NCI-H226 (cell line): ENCODE measurements at places on chromosomes 1 and 21.

DNA sequence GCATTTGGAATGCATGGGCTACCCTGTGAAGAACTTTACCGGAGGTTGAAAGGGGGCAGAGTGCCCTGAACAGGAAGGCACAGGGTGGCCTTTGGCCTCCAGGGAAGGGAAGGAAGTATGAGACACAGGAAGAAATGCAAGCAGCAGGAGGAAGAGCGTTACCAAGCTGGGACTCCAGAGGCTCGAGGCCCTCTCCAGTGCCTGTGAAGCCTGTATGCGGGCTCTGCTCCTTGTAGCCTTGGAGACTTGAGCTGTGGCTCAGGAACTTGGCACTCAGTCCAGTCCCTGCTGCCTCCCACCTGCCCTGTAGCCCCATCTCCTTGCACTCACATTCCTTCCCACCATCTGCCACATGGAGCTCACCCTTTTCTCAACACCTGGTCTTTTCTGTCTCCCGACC is 33.5 kb upstream of the RNF19B start:
- DNase-seq, result peak; percentile 43

GRCh38 chr1:184569106-184569505 is 182.3 kb downstream of the C1orf21 start:
- no peak for DNase-seq

GRCh38 chr1:27090911-27091310 is 64.0 kb downstream of the SLC9A1 start:
- no peak for DNase-seq

DNA sequence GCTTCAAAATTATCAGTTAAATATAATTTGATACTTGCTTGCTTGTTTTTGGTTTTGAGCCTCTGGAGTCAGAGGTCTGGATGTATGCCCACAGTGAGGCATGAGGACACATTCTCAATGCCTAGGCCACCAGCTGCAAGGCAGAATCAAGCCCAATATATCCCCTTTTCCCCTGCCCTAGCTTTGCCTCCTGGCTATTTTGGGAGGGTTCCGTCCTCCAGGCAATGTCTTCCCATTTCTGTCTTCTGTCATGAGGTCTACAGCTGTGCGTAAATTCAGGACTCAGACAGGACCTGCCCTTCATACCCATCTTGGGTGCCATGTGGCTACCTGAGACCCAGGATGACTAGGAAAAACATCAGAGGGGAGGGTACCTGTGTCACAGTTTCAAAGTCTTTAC is 19.2 kb downstream of the NRDC start:
- no peak for DNase-seq

DNA sequence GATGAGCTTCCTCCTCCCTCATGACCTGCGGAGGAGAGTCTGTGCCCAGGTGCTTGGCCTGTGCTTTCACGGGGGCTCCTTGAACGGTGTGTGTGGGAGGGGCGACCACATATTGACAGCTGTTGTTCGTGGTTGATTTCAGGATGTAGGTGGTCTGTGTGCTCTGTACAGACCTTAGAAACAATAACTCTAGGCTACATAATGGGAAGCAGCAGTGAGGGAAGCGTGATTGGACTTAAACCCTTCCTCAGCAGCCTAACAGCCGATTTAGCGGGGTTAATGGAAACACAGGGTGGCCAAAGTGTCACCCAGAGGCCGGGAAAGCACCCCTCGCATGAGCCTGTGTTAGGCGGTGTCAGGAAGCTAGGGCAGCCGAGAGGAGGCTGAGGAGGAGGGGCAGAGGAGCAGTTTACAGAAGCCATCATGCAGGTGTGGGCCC is 56.0 kb downstream of the TBCE start:
- no peak for DNase-seq

DNA sequence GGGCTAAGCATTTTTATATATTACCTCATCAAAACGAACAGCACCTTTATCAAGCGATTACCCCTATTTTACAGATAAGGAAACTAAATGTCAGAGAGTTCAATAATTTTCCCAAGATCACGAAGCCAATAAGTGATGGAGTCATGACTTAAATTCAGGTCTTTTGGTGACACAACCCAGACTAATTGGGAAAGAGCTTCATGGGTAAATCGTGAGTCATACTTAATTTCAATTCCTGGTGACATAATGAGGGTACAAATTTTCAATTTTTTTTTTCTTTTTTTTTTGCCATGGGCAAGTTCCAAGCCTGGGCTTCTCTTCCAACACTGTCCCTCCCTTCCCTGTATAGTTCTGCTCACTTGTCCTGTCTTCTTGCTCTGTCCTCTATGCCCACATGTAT is 30.1 kb upstream of the IL10 start:
- no peak for DNase-seq

GRCh38 chr1:20648946-20649345 is 12.2 kb downstream of the DDOST start:
- no peak for DNase-seq

GRCh38 chr1:45172764-45173163 is 33.6 kb downstream of the ZSWIM5 start:
- DNase-seq, result no peak

- DNase-seq, result peak; percentile 18
Measured at GRCh38 chr1:24551960-24552571, 3.8 kb upstream of the NCMAP start.

- DNase-seq, result no peak
Measured at GRCh38 chr1:206725109-206725963, 40.6 kb downstream of the MAPKAPK2 start.

- DNase-seq, result no peak
Measured at GRCh38 chr1:153030895-153031294, at the start of gene SPRR1B. Gene SPRR1B (plus strand): TSS chr1:153031203. CDS start chr1:153032346, 1,143 bp downstream.
